Placental epithelial cell (primary cell): ENCODE measurements at places on chromosomes 11 and 22. TPM values are rescaled to one million over a fixed set of nuclear protein-coding genes. Genes with fewer than 3 reads are reported as not detected.

The C1QTNF6 gene
- total RNA-seq: 86.4 and 128 TPM in 2 replicates

The GLB1L2 gene
- total RNA-seq: under 0.01 and 0.54 TPM in 2 replicates

The OR8D4 gene
- not detected in 2 replicates for total RNA-seq

The DDTL gene
- total RNA-seq: 1.6 and 9.8 TPM in 2 replicates

The PKNOX2 gene
- 2.6 and 3.1 TPM in 2 replicates for total RNA-seq

The ZBTB16 gene
- 90.4 and 137 TPM in 2 replicates for total RNA-seq

The RPS6KA4 gene
- total RNA-seq: 56.9 and 152 TPM in 2 replicates

The DCDC1 gene
- under 0.01 TPM in 1 of 2 replicates, not detected in the other for total RNA-seq

The MMP27 gene
- not detected in 2 replicates for total RNA-seq

The ACRV1 gene
- not detected in 2 replicates for total RNA-seq

The C11orf16 gene
- total RNA-seq: not detected in 2 replicates

The ENTHD1 gene
- total RNA-seq: not detected in 2 replicates

The PIH1D2 gene
- total RNA-seq: 1.7 and 4.3 TPM in 2 replicates

The CNTN5 gene
- not detected in 2 replicates for total RNA-seq

The PRR33 gene
- total RNA-seq: not detected in 2 replicates

The MPPED2 gene
- total RNA-seq: not detected in 2 replicates
